ENCODE measurements at places on chromosomes 16 and 17. TPM values are rescaled to one million over a fixed set of nuclear protein-coding genes. Genes with fewer than 3 reads are reported as not detected.

DNA sequence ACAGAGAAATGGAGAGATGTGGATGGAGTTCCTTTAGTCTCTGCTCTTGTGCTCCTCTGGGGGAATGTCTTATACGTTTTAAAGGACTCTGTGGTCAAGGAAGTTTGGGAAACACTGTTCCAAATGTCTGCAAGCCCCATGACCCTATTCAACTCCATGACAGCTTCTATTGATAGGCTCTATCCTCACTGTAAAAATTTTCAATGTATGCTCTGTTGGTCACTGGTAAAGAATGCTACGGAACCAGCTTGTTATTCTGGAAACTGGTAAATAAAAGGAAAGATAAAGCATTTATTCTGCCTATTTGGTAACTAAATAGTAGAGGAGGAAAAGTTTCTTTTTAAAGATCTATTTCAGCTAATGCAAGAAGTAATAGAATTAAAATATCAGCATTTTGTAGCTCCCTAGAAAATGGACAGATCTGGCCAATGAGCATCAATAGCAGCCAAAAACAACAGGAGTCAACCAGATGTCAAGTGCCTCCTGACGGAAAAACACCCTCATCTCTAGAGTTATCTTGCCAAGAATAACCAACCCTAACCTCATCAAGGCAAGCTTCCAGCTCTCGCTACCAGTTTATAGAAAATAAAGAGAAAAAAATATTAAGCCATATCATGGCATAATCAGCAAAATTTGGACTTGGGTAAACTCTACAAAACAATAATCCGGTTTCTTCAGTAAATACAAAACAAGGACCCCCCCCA, 16.1 kb downstream of the GDE1 start:
- H3K27ac ChIP-seq, result no peak overlapping the region
- H3K36me3 ChIP-seq, result peaks cover 47% of the 10 kb centered on the region
- no peak overlapping the region for H3K4me3 ChIP-seq
- peak; percentile 37 for DNase-seq
- H3K27me3 ChIP-seq, result no peaks in the 10 kb centered on the region

GRCh38 chr17:75640556-75641119, 7.4 kb downstream of the SMIM5 start:
- no peak overlapping the region for H3K4me3 ChIP-seq
- DNase-seq, result no peak
- H3K27ac ChIP-seq, result no peak overlapping the region
- H3K36me3 ChIP-seq, result peaks cover 39% of the 10 kb centered on the region
- no peaks in the 10 kb centered on the region for H3K27me3 ChIP-seq

- H3K36me3 ChIP-seq, result no peaks in the 10 kb centered on the region
- H3K4me3 ChIP-seq, result no peak overlapping the region
- H3K4me1 ChIP-seq, result no peaks in the 10 kb centered on the region
- no peak for DNase-seq
These were observed 19.0 kb upstream of the FA2H start for GRCh38 chr16:74793571-74793970.

DNA sequence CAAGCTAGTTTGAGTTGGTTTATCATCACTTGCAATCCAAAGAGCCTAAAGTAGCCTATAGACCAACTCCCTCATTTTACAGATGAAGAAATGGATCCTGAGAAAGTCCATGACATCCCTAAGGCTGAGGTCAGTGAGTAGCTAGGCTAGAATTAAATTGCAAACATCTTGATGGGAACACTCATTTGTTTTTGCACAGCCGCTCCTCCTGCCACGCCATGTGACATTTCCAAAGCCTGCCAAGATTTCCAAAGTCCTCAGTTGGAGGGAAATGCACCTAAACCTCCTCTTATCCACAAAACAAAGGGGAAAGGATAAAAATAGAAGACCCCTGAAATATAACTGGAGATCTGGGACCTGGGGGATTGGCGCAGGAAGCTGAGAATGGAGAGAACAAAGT, 15.0 kb downstream of the TMEM92 start:
- H3K36me3 ChIP-seq, result no peaks in the 10 kb centered on the region
- no peaks in the 10 kb centered on the region for H3K27me3 ChIP-seq
- DNase-seq, result no peak
- peak overlapping the region; percentile 84 for H3K27ac ChIP-seq

- no peaks in the 10 kb centered on the region for H3K4me1 ChIP-seq
- H3K27me3 ChIP-seq, result no peaks in the 10 kb centered on the region
- H3K27ac ChIP-seq, result no peak overlapping the region
- no peak overlapping the region for H3K4me3 ChIP-seq
- no peaks in the 10 kb centered on the region for H3K36me3 ChIP-seq
These were observed 41.5 kb upstream of the GNG13 start for GRCh38 chr16:842061-842476.

GRCh38 chr17:66458782-66459181, 156.4 kb downstream of the PRKCA start:
- no peak overlapping the region for H3K27ac ChIP-seq
- DNase-seq, result no peak
- H3K27me3 ChIP-seq, result no peaks in the 10 kb centered on the region
- no peaks in the 10 kb centered on the region for H3K36me3 ChIP-seq
- H3K4me3 ChIP-seq, result no peak overlapping the region

- peaks cover 32% of the 10 kb centered on the region for H3K4me1 ChIP-seq
- no peaks in the 10 kb centered on the region for H3K27me3 ChIP-seq
- no peak for DNase-seq
- no peak overlapping the region for H3K4me3 ChIP-seq
These were observed 56.5 kb downstream of the KSR1 start for GRCh38 chr17:27512511-27513346.

- peak overlapping the region; percentile 95 for H3K27ac ChIP-seq
- no peaks in the 10 kb centered on the region for H3K27me3 ChIP-seq
- H3K4me3 ChIP-seq, result peak overlapping the region; percentile 74
- H3K36me3 ChIP-seq, result no peaks in the 10 kb centered on the region
- DNase-seq, result no peak
These were observed 878 bp downstream of the HEXIM1 start for GRCh38 chr17:45149037-45149668.

GRCh38 chr17:82222816-82223215, 6.0 kb upstream of the SLC16A3 start:
- DNase-seq, result no peak
- no peak overlapping the region for H3K4me3 ChIP-seq
- H3K4me1 ChIP-seq, result peaks cover 5% of the 10 kb centered on the region
- H3K27ac ChIP-seq, result no peak overlapping the region

- H3K36me3 ChIP-seq, result no peaks in the 10 kb centered on the region
- H3K4me1 ChIP-seq, result peaks cover 14% of the 10 kb centered on the region
- peak overlapping the region; percentile 18 for H3K4me3 ChIP-seq
- no peak overlapping the region for H3K27ac ChIP-seq
These were observed 185.4 kb upstream of the ZFHX3 start for GRCh38 chr16:73233329-73233765.

- no peaks in the 10 kb centered on the region for H3K36me3 ChIP-seq
- H3K4me3 ChIP-seq, result no peak overlapping the region
- no peak overlapping the region for H3K27ac ChIP-seq
- DNase-seq, result no peak
- no peaks in the 10 kb centered on the region for H3K4me1 ChIP-seq
These were observed 427.5 kb downstream of the CDH13 start for GRCh38 chr16:83054283-83054682.

DNA sequence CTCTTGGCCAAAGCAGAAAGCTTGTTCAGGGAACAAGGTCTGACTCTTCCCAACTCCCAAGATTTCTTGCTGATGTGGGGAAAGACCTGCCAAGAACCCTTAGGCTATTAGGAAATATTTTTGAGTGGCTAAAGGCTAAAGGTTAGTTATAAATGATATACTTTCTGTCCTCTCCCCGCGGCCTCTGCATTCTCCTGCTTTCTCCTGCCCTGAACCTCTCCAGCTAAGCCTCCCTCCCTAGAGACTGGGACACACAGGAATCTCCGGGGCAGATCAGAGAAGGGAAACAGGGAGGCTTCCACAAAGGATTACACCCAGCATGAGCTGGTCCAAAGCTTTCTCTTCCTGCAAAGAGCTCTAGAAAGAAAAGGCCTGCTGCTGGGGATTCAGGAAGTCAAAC, 2.3 kb downstream of the SLC43A2 start:
- H3K4me1 ChIP-seq, result peaks cover 35% of the 10 kb centered on the region
- H3K4me3 ChIP-seq, result no peak overlapping the region
- H3K36me3 ChIP-seq, result no peaks in the 10 kb centered on the region
- H3K27ac ChIP-seq, result peak overlapping the region; percentile 90
- DNase-seq, result no peak

Gene ZNF18
- 10.8 TPM for total RNA-seq

Gene P2RX5
- 0.19 TPM for total RNA-seq

Gene CD300C
- total RNA-seq, result 0.39 TPM

Gene NPIPA2
- total RNA-seq, result 2.5 TPM

Gene TPSAB1
- 15.6 TPM for total RNA-seq

Gene ITGAD
- not detected for total RNA-seq

Gene ALOXE3
- not detected for total RNA-seq

Gene DHRS11
- 5.3 TPM for total RNA-seq

Gene SLC6A2
- total RNA-seq, result 2.1 TPM

Gene PLA2G10
- not detected for total RNA-seq

Gene PNMT
- total RNA-seq, result 10.8 TPM

Gene ANKRD11
- 119 TPM for total RNA-seq

Gene FZD2
- total RNA-seq, result 1.7 TPM

Measured in esophagus muscularis mucosa (tissue), 4 donors.